ENCODE measurements at places on chromosomes 1 and 21.
A peak's percentile ranks its signal among the peaks of the same experiment; 100 is the strongest.

DNA sequence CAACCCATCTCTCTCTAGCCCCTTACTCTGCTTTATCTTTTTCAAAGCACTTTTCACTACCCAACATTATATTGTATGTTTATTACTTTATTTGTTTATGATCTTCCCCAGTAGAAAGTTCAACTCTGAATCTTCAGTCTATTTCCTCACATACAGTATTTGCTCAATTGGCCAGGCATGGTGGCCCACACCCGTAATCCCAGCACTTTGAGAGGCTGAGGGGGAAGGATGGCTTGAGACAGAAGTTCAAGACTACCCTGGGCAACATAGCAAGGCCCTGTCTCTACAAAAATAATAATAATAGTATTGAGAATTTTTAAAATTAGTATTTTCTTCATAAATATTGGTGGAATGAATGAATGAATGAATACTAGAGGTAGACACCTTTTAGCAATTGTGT, 1.2 kb downstream of the STPG1 start:
- DNase-seq = no peak

- no peak for DNase-seq
Observed at GRCh38 chr1:10498231-10498630, 23.5 kb downstream of the PEX14 start.

GRCh38 chr1:235659186-235659771, 9.7 kb upstream of the GNG4 start:
- DNase-seq = no peak

DNA sequence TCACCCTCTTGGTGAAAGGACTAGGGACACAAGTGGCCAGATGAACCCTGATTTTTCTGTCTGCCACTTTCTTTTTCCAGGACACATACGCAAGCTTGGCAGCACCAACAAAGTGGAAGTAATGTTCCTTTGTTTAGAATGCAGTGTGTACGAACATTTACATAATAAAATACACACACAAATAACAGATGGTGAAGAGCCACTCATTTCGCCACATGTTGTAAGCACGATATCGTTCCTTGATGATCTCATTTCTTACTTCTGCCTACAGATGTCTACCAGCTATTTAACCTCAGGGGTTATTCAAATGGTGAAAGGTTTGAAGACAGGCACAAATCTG, 670.2 kb upstream of the CXADR start:
- no peak for DNase-seq

DNA sequence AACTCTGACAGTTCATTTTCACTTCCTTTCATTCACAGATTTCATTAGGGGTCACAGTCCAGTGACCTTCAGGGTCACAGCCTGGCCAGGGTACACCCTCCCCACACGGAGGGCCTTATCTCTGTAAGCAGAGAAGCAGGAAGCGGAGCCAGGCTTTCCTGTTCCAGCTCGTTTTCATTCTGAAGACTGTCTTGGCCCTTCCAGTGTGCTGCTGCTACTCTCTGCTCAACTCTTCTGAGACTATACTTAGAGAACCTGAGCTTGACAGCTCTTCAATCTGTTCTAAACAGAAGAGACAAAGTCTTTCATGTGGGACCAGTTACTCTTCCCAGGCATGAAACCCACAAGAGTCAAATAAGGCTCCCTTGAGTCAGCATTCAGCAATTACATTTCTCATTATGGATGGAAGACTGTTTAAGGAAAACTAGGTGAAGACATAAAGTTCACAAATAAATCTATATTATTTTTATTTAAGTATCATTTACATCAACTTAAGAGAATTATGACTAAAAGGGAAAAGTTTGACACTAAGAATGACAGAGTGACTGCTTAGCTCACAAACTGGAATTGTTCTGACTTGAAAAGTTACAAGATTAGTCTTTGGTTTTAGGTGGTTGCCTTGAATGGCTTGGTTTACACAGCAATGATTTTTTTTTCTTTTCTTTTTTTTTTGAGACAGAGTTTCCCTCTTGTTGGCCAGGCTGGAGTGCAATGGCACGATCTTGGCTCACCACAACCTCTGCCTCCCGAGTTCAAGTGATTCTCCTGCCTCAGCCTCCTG, 4.8 kb upstream of the TDRD10 start:
- no peak for DNase-seq

- DNase-seq = no peak
Observed at GRCh38 chr1:54781023-54781723, 16.9 kb upstream of the PARS2 start.

- no peak for DNase-seq
Observed at GRCh38 chr1:204577794-204578478, 61.7 kb downstream of the MDM4 start.

- DNase-seq = no peak
Observed at GRCh38 chr1:173688300-173688699, 18.6 kb upstream of the ANKRD45 start.

- no peak for DNase-seq
Observed at GRCh38 chr1:95728841-95729240, 494.8 kb downstream of the RWDD3 start.

DNA sequence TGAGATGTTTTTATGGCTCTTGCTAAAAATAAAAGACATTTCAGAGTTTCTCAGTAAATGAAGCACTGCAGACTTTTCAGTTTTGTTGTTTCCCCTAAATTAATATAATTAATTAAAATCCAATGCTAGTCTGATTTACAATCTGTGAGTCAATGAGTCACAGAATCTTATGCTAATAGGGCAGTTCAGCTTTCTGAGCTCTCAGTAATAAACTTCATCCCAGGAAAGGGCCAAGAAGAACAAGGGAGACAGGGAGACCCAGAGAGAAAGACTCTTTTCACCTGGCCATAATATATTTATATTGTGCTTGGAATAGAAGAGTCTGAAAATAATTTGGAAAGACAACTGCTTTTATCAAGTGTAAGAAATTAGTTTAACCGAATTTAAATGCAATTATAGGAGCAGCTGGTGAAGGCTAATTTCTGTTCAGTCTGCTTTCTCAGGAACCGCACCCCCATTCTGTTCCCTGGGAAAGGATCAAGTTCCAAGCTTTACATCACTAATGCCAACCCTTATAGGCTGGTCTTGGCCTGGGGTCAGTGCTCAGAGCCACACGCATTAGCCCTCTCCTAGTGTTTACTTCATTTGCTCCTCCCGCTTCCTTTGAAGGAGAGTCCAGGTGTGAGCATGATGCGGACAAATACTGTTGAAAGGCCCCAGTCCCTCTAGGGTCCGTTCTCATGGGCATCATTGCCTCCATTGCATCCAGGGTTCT, 145.6 kb downstream of the ZBTB18 start:
- no peak for DNase-seq

DNA sequence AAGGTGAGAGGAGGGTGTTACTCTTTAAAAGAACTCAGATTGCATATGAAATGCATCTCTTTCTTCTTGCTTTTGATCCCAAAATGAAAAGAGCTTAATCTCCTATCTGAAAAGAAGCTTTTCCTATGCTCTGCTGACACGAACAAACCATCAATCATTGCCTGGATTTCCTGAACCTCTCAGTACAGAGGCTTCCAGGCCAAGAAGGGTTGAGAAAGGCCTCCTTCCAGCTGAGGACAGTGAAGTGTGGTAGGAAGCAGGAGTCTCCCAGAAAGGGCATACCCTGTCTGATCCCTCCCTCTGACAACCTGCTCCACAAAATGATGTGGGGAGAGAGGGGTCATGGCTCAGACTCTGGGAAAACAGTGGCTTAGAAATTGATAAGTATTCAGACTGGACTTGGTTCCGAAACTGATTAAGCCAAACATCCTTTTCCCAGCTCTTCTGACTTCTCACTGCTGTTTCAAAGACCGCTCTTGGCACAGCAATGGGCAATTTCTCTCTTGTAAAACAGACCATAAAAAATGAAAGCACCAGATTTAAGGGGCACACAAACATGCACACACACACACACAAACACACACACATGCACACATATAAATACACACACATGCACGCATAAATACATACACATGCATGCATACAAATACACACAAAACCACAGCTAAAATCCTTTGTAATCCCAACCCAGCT, 310.3 kb downstream of the SIPA1L2 start:
- DNase-seq = no peak

DNA sequence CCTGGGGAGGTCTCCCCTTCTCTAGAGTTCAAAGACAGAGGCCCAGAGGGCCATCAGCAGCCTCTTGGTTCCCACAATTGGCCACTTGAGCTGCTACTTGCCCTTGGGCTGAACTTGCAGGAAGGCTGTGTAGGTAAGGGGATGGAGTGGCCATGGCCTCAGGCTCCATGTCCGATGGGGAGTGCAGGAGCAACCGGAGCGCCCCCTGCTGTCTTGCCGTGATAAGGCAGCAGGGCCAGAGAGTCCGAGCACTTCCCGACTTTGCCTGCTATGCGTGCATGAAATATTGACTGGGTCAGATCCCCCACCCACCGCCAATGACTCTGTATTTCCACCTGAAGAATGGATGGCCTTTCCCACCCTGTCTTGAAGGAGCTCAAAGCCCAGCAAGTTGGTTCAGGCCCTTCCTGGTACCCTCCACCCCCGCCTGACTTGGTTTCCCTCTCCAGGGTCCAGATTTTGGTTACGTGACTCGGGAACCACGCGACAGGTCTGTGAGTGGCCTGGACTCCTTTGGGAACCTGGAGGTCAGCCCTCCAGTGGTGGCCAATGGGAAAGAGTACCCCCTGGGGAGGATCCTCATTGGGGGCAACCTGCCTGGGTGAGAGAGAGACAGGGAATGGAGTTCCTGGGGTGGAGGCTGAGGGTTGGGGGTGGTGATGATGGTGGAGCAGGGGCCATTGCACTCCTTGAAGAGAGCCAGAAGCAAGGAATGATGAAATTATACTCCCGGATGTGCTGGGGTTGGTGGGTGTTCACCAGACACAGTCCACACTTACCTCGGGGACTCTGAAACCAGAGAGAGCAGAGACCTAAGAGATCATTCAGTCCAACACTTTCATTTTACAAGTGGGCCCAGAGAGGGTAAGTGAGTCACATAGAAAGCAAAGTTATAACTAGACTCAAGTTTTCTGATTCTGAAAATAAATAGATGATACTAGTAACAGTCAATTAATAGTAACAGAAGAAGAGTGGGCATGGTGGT, 25.6 kb downstream of the PADI3 start:
- DNase-seq = peak; percentile 21

- no peak for DNase-seq
Observed at GRCh38 chr1:157439302-157439954, 112.9 kb downstream of the FCRL5 start.

- DNase-seq = no peak
Observed at GRCh38 chr1:170680428-170680827, 16.5 kb downstream of the PRRX1 start.

DNA sequence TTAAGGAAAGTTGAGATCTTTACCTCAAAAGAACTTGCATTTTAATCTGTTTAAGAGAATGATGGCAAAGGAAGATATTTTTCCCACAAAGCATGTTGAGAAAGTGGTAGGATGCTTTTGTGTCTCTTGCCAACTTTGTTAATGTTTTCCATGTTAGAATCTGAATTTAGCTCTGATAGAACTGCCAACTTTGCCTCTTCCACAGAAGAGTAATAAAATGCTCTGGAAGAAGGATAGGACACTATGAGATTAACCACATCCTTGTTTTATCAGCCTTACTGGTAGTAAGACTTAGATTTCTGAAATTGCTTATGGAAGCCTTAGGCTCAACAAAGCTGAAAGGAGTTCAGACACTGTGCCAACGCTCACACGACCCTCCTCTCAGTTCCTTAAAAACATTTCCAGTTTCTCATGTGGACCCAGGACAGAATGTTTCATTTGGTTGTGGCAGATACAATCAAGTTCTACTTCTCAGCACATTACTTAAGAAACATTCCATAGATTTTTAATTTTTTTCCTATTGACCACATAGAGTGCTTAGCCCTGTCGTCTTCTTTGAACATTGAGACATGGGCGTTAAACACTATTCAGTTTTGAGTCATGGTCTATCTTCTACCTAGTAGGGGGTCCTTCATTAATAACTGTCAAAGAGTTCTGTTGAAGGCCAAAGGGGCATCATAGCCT, 59.0 kb downstream of the MTR start:
- DNase-seq = no peak

DNA sequence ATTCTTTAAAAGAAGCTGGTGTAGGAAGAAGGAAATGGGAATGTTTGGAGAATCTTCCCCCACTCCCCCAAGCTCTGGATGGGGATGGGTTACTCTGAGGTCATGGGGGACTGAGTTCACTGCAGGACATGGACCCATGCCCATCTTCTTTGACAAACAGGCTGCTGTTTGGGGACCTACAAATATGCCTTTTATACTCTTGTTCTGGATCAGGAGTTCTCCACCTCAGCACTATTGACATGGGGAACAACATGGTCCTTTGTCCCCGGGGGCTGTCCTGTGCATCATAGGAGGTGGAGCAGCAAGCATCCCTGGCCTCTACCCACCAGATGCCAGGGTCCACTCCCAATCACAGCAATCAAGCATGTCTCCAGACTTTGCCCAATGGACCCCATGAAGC, 365.8 kb upstream of the C1orf174 start:
- DNase-seq = no peak

- no peak for DNase-seq
Observed at GRCh38 chr1:206103979-206104378, 13.2 kb downstream of the AVPR1B start.

DNA sequence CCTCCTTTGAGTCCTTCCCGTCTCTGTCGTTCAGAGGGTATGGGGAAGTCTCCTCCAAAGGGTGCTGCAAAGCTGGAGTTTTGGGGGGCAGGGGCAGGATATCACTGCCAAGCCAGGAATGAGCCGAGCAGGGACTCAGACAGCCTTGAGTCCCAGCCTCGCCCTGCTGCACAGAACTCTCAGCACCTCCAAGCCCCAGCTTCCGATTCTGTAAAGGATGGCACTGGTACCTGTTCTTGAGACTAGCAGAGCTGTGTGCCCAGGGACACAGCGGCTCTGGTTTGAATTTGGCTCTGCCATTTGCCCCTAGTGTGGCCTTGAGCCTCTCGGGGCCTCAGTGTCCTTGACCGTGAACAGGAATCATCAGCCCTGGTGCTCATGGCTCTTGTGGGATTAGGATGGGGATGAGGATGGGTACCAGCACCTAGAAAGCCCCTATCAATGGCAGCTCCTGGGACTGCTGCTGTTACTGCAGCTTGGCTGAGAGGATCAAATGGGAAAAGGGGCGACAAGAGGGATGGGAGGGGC, 1.5 kb upstream of the FBLIM1 start:
- DNase-seq = no peak

DNA sequence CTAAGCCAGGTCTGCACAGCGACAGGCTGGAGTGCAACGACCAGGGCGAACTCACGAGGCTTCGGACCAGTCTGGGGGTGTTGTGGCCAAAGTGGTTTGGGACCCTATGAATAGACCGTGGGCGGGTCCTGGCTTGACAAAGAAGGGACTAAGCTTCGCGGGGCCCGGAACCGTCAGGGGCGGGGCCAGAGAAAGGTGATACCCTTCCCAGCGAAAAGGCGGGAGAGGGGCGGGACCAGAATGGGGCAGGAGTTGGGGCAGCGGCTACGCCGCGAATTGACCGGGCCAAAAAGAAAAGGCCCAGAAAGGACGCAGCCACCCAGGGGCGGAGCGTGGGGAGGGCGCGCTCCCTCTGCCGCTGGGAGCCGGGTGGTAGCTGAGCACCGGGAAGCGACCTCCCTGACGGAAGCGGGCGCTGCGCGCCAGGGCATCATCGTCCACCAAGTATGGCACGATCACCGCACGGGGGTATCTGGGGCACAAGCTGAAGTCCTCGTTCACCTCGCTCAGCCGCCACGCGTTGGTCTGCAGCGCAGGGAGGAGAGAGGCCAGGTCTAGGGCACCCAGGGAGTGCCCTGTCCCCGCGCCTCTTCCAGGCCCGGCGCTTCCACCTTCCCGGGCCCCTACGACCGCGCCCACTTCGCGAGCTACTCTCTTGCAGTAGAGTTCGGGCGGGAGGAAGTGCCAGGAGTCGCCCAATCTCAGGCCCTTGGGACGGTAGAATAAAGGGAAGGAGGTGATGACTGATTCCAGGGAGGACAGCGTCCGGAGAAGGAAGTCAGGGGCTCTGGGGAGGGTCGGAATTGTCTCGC, 6.7 kb upstream of the FAM167B start:
- DNase-seq = no peak

- DNase-seq = no peak
Observed at GRCh38 chr1:156886583-156887281, 6.8 kb upstream of the PEAR1 start.

Measured in stimulated activated CD4-positive, alpha-beta T cell treated with anti-CD3 and anti-CD28 coated beads, Interleukin-15, amount 100 ng/mL, for 48 hours (primary cell).